ENCODE measurements at places on chromosomes 5 and 9.
A peak's percentile ranks its signal among the peaks of the same experiment; 100 is the strongest.

DNA sequence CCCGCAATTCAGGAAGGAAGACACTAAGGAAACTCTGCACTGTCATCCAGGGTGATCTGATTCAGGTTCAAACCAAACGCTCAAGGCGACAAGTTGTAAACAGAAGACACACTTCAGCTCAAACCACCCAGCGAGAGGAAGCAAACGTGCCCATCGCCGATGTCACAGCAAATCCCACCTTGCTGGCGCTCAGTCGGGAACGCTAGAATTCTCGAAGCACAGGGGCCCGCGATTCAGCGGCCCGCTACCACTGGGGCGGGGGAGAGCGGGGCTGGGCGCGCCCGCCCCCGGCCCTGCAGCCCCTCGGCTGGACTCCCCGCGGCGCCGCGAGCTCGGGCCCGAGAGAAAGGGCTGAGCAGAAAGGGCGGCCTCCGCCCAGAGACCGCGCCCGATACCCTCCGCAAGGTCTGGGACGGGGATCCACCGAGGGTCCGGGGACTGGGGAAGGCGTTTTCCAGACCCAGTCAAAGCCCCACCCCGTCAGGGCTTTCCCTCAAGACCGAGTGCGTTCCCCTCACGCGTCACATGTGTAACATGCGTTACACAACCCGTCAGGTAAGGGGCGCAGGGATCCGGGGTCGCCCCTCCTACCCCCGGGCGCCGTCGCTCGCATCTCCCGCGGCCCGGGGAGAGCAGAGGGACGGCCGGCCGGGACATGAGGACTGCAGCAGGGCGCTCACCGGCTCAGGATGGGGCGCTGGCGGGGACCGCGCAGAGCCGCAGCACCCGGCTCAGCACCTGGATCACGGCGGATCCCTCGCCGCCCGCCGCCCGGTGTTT lies 469 bp downstream of the AGTPBP1 start:
- peak; percentile 58 for DNase-seq
- peaks cover 8% of the 10 kb centered on the region for H3K27me3 ChIP-seq
- H3K4me3 ChIP-seq, result peak overlapping the region; percentile 99
- peaks cover 4% of the 10 kb centered on the region for H3K36me3 ChIP-seq

GRCh38 chr5:53713978-53714666 lies 153.7 kb downstream of the NDUFS4 start:
- H3K36me3 ChIP-seq, result no peaks in the 10 kb centered on the region
- peaks cover 4% of the 10 kb centered on the region for H3K27me3 ChIP-seq

GRCh38 chr9:88166660-88167059 lies 28.4 kb upstream of the SPATA31C2 start:
- no peaks in the 10 kb centered on the region for H3K4me1 ChIP-seq
- H3K4me3 ChIP-seq, result no peak overlapping the region
- no peaks in the 10 kb centered on the region for H3K36me3 ChIP-seq
- no peak for DNase-seq
- H3K27ac ChIP-seq, result no peak overlapping the region
- H3K27me3 ChIP-seq, result peaks cover 4% of the 10 kb centered on the region

GRCh38 chr5:133523961-133524586 lies 88.3 kb downstream of the FSTL4 start:
- H3K27ac ChIP-seq, result no peak overlapping the region
- no peak for DNase-seq
- no peaks in the 10 kb centered on the region for H3K36me3 ChIP-seq

DNA sequence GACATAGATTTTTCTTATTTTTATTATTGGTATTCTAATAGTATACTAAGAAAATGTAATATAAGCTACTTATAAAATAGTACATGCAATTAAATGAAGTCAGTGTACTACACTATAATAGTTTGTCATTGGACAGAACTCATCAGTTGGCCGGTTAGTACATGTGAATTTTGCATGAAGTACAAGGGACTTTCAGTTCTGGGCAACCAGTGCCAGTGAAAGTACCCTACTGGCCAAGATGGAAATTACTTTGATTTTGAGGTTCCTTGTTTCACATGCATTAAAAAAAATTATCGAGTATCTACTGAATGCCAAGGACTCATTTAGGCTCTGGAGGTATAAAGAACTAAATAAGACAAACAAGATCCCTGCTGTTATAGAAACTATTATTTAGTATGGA lies 213.4 kb upstream of the ELL2 start:
- DNase-seq, result no peak
- no peaks in the 10 kb centered on the region for H3K27me3 ChIP-seq
- no peak overlapping the region for H3K27ac ChIP-seq
- no peak overlapping the region for H3K4me3 ChIP-seq
- H3K36me3 ChIP-seq, result no peaks in the 10 kb centered on the region
- no peaks in the 10 kb centered on the region for H3K4me1 ChIP-seq

Measured in immature natural killer cell (primary cell).